IPS DF 19.7 (cell line): ENCODE measurements at places on chromosomes 13 and 19.

GRCh38 chr13:59236309-59236919 is 927.3 kb downstream of the DIAPH3 start:
- DNase-seq, result no peak

- DNase-seq, result no peak
Measured at GRCh38 chr13:107124129-107124718, 556.3 kb upstream of the ARGLU1 start.

GRCh38 chr19:32363632-32364031 is 18.2 kb downstream of the ZNF507 start:
- no peak for DNase-seq

DNA sequence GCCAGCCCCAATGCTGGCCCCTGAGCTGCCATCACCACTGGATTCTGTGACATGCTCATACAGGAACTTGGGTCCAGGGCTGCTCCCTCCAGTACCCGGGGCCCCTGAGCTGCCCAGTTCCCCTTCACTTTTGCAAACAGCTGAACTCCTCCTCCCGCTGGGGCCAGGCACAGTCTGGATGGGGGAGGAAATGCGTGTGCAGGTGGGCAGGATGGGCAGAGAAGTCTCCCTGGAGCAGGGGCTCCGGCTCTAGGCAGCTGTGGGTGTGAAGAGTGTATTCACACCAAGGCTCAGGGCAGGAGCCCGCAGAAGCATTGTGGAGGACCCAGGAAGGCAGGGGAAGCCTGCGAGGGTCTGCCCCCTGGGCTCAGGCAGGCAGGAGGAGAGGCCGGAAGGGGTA is 12.4 kb downstream of the POP4 start:
- DNase-seq, result no peak

DNA sequence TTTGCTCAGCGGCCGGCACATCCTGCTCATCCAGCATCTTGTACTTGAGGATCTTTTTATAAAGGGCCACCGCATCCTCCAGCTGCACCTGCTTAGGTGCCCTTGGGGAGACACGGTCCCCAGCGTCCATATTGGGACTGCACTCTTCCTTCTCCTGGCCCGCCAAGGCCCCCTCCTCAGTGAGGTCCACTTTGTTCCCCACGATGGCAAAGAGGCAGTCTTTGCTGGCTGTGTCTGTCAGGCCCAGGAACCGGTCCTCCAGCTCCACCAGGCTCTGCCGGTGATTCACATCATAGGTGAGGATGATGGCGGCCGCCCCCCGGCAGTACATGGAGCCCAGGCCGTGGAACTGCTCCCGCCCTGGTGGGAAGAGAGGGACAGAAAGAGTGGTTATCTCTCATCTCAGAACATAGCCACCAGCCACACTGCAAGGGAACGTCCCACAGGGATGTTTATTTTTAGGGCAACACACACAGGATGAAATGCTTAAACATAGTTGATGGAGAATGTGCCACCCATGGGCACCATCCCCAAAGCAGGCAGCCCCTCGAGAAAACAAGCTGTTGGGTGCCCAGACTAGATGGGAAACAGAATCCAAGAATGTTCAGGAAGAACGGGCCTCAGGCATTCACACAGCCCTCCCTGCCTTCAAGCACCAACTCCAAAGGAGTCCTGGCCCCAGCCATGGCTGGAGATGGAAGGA is 37.5 kb downstream of the RAB20 start:
- DNase-seq, result no peak

- no peak for DNase-seq
Measured at GRCh38 chr13:110627761-110628476, 12.6 kb downstream of the NAXD start.

DNA sequence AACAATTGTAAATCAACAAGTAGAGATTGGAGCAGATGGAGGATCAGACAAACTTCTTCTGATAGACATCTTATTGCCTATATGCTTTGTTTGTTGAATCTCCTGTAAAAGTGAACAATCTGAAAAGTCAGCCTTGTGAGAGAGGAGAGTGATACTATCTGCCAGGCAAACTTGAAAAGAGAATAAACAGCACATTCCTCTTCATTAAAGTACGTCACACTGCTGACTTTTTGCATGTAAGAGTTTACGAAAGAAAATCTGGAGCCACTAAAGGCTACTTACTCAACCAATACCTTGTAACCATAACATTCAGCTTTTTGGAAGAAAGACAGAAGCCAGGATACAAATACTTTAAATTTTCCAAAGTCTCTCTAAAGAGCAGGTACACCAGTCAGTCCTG is 42.5 kb downstream of the EDNRB start:
- no peak for DNase-seq

DNA sequence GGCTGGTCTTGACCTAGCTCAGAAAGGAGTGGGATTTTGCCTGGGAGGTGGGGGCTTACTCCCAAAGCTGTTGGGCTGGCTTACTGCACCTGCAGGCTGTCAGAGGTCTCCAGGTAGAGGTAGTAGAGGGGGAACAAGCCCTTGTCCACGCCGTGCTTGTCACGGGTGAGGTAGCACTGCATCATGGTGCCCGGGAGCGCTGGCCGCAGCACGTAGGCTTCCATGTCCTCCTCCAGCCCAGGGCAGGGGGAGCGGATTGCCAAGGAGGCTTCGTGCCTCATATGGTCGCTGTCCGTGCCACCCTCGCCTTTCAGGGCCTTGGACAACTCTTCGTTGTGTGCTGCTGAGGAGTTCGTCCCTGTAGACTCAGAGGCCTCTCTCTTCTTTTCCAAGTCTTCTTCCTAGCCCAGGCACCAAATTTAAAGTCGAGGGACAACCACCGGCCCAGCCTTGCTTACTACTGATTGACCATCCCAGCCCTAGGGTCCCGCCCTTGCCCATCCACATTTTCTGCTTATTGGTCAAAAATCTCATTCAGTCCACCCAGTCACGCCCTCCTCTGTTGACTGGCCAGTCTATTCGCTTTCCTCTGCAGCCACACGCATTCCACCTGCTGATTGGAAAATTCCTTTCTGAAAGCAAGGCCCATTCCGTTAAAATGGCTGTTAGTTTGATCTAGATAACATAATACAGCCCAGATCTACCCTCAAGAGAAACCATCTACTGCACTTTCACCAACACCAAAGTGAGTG is 10.5 kb downstream of the TULP2 start:
- no peak for DNase-seq

DNA sequence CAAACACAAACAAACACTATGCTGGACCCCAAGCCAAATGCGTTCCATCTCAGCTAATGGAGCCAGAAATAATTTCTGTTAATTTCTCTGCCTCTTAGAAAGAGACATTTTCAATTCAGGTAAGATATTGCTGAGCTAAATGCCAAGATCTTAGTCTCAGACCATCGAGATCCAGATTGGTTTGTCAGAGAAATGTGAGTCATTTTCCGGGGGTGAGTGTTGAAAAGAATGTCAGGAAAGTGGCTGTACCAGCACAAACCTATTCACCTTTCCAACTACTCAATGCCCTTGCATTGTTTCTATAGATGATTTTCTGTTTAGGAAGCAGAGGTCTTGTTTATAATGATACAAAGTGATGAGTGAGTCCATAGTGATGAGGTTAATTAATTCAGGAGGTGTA is 266.8 kb upstream of the TSHZ3 start:
- DNase-seq, result no peak

DNA sequence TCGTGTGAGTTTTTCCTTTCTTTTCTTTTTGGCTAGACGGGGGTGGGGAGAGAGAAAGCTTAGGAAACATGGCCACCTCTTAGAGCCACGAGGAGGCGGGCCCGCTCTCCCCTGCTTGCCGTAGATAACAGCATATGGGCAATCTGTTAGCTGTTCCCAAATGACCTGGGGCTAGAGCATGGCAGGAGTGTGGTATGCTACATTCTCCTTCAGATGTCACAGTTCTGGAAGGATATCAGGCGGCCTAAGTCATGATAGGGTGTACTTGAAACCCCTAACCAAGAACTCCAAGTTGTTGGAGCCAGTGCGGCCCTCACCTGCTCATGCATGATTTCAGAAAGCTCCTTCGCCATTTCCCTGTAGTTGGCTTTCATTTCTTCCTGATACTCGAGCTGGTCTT is 44.3 kb upstream of the SLC15A1 start:
- DNase-seq, result no peak

DNA sequence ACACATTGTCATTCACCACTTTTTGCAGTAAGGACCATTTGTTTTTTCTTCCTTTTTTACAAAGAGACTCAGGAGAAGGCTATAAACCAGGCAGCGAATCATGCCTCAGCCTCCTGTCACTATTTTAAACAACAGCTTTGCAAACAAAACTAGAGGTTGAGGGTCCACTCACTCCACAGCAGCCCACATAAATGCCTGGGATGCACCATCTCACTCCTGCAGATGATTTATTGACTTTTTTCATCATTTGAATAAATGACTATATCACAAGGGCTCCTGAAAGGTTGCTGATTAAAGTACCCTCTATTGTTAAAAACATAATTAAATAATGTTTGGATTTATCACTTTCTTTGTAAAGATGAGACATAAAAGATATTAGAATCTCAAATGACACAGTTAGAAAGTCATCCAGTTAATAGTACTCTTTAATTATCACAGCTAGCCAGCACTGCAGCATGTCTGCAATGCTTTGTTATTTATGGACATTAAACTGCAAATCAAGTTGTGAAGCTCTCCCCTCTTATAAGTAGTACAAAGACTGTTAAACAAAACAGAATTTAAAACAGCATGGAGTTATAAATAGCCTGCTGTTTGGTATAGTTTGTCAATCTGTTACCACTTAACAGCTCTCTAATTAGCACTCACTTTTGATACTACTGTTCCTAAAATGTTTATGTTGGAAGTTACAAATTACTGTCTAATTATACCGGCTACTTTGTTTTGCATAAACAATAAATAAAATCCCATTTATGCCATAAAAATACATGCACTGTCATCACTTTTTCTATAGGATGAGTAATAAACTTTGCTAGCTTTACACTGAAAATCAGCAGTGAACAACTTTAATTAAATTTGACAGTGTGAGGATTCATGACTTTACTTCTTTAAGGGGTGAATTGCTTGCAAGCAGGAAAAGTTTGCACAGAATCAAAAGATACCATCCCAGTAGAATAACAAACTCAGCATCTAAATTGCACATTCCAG is 853.2 kb downstream of the UQCRFS1 start:
- no peak for DNase-seq

GRCh38 chr13:111323549-111323948 is 3.1 kb downstream of the TEX29 start:
- DNase-seq, result no peak

DNA sequence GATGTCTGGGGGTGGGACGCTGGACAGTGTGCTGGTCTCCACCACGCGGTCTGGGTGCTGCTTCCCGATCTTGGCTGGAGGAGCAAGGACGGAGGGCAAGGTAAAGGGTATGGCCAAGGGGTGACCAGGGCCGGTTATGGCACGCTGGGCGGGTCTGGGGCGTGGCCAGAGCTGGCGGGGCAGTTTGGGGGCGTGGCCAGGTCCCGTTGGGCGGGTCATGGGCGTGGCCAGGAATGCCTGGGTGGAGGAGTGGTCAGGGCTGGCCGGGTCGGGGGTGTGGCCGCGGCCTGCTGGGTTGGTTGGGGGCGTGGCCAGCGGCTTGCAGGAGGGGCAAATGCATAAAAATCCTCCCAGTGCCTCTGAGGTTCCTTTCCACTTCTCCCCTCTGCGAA is 19.2 kb downstream of the GPX4 start:
- DNase-seq, result no peak

- DNase-seq, result peak; percentile 38
Measured at GRCh38 chr13:94192431-94192975, 287.0 kb downstream of the DCT start.

DNA sequence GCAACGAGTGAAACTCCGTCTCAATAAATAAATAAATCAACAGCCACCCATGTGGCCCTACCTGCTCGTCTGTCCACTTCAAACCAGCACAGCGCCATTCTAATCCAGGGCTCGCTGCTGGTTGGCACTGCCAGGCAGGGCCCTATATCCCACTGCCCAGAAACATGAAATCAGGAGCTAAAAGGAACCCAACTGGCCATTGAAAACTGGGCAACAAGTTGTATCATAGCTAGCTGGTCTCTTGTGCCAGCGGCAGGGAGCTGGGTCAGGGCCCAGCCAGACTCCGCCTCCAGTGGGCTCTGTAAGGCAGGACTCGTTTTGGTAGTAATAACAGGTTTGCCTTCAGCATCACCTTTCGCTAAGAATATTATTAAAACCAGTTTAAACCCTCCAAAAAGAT is 39.3 kb downstream of the GGACT start:
- DNase-seq, result no peak

DNA sequence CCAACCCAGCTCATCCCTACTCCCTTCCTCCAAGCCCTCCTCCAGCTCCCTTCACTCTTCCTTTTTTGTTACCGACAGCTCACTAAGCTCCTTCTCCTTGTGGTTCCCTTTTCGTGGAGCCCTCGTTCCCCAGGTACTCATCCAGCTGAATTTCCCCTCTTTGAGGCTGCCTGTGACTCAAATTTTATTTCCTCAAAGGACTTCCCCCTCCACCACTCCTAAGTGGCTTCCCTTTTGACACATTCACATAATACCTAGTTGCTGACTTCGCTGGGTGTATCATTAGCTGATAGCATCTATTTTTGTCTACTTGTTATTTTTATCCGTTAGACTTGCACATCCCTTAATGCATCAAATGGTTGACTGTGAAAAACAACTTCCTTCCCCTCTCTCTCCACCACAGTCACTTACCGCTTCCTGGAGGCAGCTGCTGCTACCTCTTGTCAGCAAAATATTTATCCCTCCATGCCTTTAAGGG is 14.5 kb downstream of the FFAR2 start:
- DNase-seq, result no peak

DNA sequence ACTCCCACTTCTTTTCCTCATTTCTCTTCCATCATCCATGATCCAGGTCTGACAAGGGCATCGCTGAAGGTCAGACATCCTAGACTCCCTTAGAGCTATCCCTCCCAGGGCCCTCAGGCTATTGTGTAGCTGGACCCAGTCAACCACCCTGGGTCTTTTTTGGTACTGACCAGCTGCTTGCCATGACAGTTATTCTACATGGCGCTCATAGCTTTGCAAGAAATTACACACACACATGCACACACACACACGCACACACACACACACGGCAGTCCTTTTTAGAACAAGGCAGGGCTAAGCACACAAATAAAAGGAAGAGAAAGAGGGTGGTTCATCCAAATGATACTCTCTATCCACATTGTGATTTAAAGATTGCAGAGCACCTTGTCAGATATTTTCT is 18.3 kb downstream of the SIAH3 start:
- DNase-seq, result no peak

GRCh38 chr19:1064661-1065605 is 2.0 kb upstream of the ARHGAP45 start:
- no peak for DNase-seq

DNA sequence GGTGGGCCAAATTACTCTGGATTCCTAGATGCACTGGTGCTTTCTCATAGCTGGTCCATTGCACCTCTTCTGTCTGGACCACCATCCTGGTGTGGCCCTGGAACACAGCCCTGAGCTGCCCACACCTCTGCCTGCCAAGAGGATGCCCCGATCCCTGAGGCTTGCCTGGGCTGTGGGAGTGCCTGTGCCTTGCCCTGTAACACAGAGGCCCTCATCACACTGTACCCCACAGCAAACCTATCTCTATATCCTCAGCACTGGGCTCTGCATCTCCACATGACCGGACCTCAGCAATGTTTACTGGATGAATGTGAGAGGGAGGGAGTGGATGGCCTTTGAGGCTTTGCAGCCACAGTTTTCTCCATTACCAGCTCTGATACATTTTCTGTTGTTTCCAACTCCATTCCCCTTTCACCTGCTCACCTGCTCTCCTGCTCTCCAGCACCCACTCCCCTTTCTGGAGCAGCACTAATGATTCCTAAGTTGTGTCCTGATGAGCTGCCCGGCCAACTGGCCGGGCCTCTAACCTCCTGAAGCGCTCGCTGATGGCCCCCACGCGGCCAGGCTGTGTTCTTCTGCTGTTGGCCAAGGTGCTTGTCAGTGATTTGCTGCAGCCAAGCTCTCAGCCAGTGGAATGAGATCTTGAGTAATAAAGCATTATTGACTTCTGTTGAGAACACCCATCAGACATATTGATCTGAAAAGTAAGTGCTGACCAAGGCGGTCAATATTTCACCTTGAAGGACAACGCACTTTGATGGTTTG is 232.6 kb downstream of the TEX29 start:
- DNase-seq, result no peak
